Bone marrow (tissue), 2 donors: ENCODE measurements at places on chromosomes 7 and 10.

- no peak for DNase-seq
Measured at GRCh38 chr7:31633894-31634494, 53.0 kb upstream of the PPP1R17 start.

DNA sequence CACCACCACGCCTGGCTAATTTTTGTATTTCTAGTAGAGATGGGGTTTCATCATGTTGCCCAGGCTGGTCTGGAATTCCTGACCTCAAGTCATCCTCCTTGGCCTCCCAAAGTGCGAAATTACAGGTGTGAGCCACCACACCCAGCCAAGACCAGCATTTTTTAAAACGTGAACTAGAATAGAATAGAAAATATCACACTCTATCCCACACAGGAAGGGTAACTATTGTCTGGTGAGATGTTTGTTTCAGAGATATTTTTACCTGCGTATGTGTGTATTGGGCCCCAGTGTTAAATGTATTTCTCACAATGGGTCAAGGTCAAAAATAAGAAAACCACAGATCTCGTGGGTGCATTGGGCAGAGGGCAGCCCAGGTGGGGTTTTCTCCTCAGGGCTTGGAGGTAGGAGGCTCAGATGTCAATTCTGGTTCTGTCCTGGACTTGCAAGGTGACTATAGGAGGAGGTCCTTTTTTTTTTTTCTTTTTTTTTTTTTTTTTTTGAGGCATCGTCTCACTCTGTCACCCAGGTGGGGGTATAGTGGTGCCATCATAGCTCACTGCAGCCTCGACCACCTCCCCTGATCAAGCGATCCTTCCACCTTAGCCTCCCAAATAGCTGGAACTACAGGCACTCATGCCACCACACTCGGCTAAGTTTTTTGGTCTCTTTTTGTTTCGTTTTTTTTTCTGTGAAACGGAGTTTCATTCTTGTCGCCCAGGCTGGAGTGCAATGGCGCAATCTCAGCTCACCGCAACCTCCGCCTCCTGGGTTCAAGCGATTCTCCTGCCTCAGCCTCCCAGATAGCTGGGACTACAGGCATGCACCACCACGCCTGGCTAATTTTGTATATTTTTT is 19.0 kb downstream of the SH2B2 start:
- DNase-seq = no peak

GRCh38 chr10:77319557-77319956 is 318.1 kb downstream of the KCNMA1 start:
- no peak for DNase-seq

DNA sequence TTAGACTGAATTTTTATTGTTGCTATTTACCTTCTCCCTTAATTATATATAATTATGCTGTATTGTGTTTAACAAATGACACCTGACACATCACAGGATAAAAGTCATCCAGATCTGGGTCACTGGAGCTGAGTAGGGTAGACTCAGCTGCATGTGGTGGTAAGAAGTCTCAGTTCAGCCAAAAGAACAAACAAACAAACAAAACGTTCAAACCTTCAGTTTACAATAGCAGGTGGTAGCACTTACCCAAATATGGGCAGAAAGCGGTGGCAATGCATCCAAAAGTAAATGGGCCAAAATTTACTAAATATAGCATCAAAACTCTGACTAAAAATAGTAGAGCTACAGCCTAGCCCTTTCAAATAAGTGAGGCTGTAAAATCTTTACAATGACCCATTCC is 42.2 kb downstream of the ZWINT start:
- no peak for DNase-seq
